ENCODE measurements at places on chromosomes 6 and 20.

- DNase-seq, result no peak
Observed at GRCh38 chr6:107744927-107745326, 79.2 kb downstream of the SCML4 start.

- no peak for DNase-seq
Observed at GRCh38 chr6:142756215-142756630, 188.8 kb downstream of the HIVEP2 start.

DNA sequence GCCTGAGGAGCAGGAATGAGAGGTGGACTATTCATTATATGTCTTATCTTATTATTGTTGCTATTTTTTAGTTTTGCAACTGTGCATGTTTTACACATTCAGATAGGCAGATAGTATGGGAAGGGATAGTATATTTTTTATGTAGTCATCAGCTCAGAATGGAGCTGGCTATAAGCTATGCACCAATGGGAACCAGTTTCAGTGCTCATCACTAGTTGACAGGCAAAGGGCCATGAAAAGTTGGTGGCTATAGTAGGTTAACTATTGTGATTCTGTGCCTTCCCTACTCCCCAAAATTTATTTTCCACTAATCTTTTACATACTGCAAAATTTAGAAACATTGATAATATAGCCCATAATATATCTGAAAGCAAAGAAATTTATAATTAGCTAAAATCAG is 5.3 kb upstream of the UBD start:
- no peak for DNase-seq

DNA sequence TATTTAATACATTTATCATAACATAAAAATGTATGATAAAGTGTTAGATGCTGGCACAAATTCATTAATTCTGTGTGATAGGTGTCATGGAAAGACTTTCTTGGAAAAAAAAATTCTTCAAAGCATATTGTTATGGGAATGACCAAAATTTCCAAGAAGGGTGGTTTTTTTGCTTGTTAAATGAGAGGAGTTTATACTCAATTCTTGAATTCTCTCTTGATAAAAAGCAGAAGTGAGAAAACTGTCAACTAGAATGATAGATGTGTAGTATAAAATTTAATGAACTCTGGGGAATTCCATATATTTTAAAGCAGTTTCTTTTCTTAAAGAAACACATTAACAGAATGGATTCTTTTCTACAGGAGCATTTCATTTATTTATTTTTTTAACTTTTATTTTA is 62.0 kb upstream of the SNAP91 start:
- DNase-seq, result no peak

GRCh38 chr20:723756-724155 is 44.5 kb downstream of the SLC52A3 start:
- no peak for DNase-seq
